Inflammatory macrophage treated with lipopolysaccharide for 1 hour (primary cell): ENCODE measurements at places on chromosomes 5 and 9.

DNA sequence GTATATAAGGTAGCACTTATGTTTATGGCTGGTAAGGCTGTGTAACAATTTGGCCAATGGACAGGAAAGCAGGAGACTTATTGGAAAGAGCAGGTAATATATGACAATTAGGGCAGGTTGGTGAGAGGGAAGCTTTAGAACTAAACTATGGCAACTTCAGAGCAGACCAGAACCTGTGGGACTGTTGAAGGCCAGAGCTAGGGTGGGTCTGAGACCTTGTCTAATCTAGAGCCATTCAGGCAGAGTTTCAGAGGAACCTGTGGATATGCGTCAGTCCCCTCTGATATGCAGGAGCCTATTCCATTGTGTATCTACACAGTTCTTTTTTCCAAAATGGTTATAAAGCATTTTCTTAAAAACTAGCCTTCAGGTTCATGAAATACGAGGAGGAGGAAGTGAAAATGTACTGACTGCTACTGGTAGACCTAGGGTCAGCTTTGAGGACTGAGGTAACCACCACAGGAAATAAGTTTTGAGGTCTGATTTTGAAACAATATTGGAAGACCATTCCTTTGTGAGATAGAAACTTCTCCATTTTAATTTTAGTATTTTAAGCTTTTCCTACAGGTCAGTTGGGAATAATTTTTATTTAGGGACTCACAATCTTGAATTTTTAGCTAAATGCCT lies 37.6 kb downstream of the ELL2 start:
- DNase-seq, result peak; percentile 36

GRCh38 chr5:108634617-108635288 lies 112.9 kb upstream of the FER start:
- DNase-seq, result peak; percentile 26

GRCh38 chr5:78706825-78707224 lies 58.3 kb upstream of the LHFPL2 start:
- no peak for DNase-seq

DNA sequence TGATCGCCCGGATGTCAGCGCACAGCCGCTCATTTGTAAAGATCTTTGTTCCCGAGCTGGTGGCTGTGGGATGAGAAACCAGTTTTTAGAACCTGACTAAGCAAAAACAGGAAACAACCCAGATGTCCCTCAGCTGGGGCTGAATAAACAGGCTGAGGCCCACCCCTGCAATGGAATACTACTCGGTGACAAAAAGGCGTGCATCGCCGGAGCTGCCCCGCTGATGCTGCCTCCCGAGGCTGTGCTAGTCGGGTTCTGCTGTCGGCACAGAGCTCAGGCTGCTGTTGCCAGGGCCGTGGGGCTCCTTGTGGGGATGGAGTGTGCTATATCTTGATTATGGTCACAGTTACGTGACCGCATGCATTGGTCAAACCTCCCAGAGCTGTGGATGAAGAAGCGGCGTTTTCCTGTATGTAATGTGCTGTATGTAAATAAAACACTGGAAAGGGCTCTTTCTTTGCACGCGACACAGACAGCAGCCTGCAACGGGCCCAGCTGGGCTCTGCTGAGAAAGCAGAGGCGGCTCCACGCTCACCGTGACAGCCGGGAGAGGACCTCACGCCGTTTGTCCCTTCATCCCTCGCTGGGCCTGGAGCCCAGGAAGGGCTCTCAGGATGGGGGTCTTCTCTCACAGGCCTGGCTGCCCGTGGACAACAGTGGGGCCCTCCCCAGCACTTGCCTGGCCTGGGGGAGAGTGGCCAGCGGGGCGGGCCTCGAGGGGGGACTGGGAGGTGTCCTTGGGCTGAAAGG lies 51.5 kb upstream of the RNU6ATAC start:
- peak; percentile 10 for DNase-seq

DNA sequence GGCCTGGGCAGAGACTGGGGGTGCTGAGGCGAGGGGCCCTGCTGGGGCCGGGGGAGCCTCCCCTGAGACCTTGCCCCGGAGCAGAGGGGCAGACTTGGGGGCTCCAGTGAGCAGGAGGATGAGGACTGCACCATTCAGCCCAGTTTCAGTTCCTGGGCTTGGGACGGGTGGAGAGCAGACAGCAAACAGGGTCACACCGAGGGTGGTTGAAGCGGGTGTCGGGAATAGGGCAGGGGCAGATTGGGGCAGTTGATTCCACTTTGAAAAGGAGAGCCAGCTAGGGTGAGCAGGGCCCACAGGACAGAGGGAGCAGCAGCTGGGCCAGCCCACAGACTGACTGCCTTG lies 4.5 kb downstream of the GRK6 start:
- no peak for DNase-seq

- no peak for DNase-seq
These were observed 130.6 kb downstream of the PDZD2 start for GRCh38 chr5:31769530-31769929.

- DNase-seq, result no peak
These were observed 119.9 kb downstream of the CEMIP2 start for GRCh38 chr9:71648453-71648852.

- DNase-seq, result no peak
These were observed 420.9 kb downstream of the SPOCK1 start for GRCh38 chr5:137078171-137078665.

- no peak for DNase-seq
These were observed 170.0 kb downstream of the EBF1 start for GRCh38 chr5:158929552-158930218.

- DNase-seq, result no peak
These were observed 142.5 kb upstream of the RETREG1 start for GRCh38 chr5:16759147-16759773.

GRCh38 chr5:14035859-14036503 lies 91.5 kb upstream of the DNAH5 start:
- peak; percentile 79 for DNase-seq

- no peak for DNase-seq
These were observed 11.0 kb downstream of the ASTN2 start for GRCh38 chr9:117403848-117404247.

DNA sequence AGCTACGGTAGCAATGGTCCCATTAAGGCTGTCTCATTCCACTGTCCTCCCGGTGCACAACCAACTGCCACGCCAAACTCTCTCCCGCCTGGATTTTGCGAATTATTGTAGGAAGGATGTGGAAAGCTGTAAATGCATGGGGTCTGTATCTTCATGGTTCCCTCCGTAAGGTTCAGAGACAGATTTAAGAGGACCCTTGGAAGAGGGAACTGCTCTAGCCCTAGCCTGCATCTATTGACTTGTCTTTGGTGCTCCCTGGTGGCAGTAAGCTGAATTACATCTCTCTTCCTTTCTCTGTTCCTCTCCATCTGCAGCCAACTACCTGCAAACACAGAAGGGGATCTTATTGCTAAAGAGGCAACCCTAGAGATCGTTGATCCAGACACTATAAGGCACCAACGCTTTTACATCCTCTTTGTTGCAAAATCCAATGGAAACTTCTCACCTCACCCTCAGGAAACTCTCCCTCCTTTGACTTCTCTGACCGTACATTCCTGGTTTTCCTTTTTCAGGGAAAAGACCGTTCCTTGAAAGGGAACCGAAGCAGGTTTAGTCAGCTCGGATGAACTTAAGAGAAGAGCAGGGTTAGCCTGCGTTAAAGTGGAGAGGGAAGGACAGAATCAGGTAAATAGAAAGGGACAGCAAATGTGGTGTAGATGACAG lies 11.9 kb downstream of the CAPSL start:
- peak; percentile 86 for DNase-seq

- no peak for DNase-seq
These were observed 7.4 kb downstream of the LRRC14B start for GRCh38 chr5:198516-199196.

DNA sequence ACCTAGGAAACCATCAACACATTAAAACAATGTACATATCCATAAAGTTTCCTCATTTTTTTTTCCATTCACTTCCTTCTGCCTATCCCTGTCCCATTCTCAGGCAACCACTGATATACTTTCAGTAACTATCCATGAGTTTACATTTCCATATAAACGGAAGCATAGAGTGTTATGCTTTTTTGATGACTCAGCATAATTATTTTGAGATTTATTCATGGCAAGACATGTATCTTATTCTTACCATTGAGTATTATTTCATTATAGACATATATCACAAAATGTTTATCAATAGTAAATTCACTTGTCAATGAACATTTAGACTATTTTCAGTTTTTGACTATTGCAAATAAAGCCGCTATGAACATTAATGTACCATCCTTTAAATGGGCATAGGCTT lies 1786.8 kb upstream of the ACO1 start:
- DNase-seq, result no peak

- DNase-seq, result no peak
These were observed 150.2 kb upstream of the CCDC152 start for GRCh38 chr5:42606464-42606869.
